ENCODE measurements at places on chromosomes 11 and 22.
A peak's percentile ranks its signal among the peaks of the same experiment; 100 is the strongest.

DNA sequence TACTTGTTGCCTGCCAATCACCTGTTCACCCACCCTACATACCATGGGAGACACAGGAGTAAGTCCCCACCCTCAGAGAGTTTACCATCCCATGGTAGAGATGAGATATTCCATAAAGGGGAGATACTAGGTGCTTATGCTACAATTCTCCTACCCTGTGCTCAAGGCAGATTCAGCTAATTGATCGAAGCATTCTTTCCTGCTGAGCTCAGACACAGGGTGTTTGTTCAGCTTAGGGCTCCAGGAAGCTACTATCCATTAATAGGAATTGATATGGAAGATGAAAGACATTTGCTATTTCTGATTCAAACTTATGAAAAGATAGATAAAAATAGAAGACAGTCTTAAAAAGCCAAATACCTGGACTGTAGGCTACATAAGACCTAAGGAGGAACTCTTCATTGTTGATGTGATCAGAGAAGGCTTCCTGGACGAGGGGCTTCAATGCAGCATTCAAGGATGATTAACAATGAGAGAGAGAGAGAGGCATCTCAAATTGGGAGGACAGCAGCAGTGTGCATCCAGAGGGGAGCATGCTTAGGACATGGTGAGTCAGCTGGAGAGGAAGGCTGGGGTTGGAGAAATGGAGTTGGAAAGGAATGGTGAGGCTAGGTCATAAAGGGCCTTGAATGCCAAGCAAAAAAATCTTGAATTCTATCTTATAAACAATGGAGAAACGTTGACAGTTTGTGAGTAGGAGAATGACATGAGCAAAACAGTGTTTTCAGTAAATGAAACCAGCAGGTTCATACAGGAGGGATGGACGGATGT is 15.0 kb downstream of the SYT13 start:
- no peak for DNase-seq

DNA sequence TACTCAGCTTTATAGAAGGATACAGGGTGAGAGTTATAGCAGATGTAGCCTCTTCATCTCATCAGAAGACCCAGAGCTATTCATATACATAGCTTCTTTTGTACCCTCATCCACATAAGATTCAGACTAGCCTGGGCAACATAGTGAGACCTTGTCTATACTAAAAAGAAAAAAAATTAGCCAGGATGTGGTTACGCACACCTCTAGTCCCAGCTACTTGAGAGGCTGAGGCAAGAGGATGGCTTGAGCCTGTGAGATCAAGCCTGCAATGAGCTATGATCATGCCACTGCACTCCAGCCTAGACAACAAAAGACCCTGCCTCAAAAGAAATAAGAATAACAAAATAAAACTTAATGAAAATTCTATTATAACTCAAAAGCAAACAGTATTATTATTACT is 36.7 kb upstream of the B3GNT6 start:
- DNase-seq, result no peak

DNA sequence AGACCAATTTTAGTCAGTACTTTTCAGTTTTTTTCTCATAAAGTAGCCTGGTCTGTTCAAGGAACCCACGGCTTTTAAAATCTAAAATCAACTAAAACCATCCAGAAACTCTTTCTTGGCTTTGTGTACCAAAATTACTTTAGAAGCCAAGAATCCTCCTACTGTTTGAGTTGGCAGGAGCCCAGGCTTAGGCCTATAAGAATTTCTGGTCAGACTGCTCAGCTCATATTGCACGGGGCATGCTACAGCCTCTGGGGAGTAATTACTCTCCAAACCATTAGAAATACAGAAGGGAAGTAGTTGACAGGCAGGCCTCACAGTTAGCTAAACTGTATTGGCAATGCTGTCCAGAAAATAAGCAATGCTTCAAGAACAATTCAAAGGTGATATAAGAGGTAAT is 1862.9 kb upstream of the RAG2 start:
- DNase-seq, result no peak

- DNase-seq, result no peak
Observed at GRCh38 chr11:119229288-119229672, 23.1 kb downstream of the CBL start.

GRCh38 chr11:128330203-128330602 is 257.2 kb downstream of the ETS1 start:
- no peak for DNase-seq

- no peak for DNase-seq
Observed at GRCh38 chr22:19822301-19823117, 32.2 kb downstream of the GNB1L start.

DNA sequence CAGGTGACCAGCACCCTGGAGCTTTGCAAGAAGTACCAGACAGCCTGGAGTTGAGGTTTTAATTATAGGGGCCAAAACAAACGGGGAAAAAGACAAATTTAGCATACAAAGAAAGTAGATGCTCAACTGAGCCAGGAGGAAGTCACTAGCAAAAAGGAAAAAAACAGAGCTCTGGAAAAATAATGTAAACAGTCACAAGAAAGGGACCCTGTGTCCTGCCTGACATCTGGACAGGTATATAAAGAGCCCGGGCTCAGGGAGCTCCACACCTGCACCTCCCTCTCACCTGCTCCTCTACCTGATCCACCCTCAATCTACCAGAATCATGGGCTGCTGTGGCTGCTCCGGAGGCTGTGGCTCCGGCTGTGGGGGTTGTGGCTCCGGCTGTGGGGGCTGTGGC is at the start of gene KRTAP5-10:
TSS of gene KRTAP5-10 (plus strand) at position 301 of the 400 bp plus-strand sequence. CDS start at position 326, 25 bp downstream.
- DNase-seq, result no peak

DNA sequence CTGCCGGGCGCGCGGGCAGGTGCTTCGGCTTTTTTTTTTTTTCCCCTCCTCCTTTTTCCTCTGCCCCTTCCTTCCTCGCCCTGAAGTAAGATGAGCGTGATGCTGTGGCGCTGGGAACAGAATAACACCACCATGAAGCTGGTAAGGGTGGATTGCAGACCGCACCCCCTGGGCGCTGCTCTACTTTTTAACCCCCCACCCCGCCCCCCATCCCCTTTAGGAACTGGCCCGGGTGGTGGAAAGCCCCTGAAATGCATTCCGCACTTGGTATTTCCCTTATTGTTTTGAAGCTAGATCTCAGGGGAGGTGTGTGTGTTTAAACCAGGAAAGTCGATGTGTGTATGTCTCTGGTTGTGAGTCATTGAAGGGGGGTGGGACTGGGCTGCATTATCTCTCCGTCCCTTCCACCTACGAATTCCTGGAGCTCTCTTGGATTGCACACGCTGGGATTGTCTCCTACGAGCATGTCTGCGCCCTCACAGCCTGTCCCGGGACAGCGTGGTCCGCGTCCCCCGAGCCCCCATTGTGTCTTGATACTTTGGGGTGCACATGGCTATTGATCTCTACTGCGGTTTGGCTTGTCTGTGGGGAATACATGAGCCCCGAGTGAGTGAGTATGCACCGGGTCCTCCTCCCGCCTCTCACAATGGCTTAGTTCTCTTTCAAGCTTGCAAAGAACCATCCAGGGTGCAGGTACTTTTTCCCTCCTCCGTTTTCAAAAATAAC is 64.9 kb downstream of the NAV2 start:
- DNase-seq, result no peak

- DNase-seq, result no peak
Observed at GRCh38 chr11:92268546-92268945, 43.9 kb downstream of the FAT3 start.

DNA sequence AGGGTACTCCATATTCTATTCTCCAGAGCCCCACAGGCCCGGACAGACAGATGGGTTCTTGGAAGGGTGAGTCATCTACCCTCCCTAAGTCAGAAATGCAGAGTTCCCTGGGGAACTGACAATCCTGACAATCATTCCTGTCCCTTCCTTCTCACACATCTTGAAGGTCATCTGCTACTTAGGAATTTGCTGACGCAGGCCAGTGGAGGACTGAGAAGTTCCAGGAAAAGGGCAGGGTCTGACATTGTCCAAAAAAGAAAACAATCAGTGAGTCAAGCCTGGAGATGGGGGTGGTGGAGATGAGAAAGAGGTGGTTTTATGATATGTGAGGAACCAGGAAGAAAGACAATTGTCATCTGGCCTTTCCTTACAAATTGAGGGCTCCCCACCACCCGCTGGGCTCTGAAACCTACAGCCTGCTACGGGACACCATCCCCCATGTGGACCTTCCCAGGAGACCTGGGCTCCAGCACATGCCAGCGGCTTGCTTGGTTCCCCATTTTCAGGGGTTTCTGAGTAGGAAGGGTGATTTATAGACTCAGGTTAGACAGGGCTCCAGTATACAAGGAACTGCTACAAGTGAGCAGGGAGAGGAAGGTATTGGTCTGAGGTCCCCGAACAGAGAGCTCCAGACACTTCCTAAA is 12.9 kb downstream of the CD59 start:
- DNase-seq, result no peak

GRCh38 chr11:75351791-75352587 is 528 bp upstream of the ARRB1 start:
- no peak for DNase-seq

DNA sequence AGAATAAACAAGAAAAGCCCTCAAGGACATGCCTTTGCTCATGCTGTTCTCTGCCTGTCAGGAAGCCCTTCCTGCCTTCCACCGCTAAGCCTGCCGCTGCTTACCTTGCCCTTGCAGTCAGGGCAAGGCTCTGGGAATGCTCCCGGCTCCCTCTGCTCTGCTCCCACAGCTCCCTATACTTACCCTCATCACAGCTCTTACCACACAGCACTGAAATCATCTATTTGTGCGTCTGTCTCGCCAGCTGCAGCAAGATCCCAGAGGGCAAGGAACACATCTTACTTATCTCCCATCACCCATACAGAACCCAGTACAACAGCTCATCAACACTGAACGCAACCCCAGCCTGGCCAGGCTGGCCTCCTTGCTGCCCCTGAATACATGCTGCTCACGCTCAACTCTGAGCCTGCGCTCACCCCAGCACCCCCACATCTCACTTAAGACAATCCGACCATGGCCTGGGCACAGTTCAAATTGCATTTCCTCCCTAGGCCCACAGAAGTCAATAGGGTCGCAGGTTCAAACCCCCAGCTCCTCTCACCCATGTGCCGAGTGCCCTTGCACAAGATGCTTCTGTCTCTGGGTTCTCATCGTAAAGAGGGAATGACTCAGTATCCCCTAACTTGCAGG is 161.8 kb downstream of the IGLL1 start:
- no peak for DNase-seq

DNA sequence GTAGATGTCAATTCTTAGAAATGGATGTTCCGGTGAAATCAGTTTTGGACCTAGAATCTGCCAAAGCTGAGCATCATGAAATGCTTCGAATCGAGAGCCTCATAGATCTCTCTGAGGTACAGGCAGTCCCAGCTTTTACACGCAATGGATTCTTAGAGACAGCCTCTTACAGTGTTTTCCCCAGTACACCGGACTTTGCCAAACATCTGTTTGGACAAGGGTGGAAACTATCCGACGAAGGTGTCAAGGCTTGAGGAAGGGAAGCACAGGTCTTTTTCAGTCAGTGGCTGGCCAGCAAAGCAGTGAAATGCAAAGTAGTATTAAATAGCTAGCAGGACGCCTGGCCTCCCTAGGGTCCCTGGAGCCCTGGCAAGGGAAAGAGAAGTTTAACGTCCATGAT is 4.9 kb downstream of the GRK3 start:
- DNase-seq, result no peak

- no peak for DNase-seq
Observed at GRCh38 chr11:61775106-61775505, 17.3 kb downstream of the TMEM258 start.

GRCh38 chr11:7251836-7252682 is at the start of gene SYT9:
SYT9 (plus strand) TSS chr11:7251904; CDS start chr11:7252187, 283 bp downstream.
- peak; percentile 35 for DNase-seq

GRCh38 chr11:19869946-19870589 is 157.4 kb downstream of the NAV2 start:
- DNase-seq, result no peak

DNA sequence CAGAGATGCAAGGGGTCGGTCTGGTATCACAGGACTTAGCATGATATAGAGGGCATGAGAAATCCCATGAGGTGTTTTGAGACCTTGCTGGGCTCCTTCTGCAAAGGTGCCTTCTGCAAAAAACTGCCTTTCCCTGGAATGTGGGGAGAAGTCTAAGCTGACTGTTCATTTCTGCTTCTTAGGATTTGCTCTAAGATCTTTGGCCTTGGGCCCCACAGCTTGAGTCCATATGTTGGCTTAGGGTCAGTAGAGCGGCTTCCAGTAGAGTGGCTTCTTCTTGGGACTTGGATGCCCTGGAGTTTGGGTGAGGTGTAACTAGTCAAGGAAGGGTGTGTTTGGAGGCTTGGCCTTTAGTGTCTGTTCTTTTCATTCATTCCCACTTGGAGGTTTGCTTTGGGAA is 37.0 kb downstream of the AMPD3 start:
- no peak for DNase-seq

GRCh38 chr11:45872651-45873356 is 12.6 kb upstream of the MAPK8IP1 start:
- DNase-seq, result peak; percentile 71

DNA sequence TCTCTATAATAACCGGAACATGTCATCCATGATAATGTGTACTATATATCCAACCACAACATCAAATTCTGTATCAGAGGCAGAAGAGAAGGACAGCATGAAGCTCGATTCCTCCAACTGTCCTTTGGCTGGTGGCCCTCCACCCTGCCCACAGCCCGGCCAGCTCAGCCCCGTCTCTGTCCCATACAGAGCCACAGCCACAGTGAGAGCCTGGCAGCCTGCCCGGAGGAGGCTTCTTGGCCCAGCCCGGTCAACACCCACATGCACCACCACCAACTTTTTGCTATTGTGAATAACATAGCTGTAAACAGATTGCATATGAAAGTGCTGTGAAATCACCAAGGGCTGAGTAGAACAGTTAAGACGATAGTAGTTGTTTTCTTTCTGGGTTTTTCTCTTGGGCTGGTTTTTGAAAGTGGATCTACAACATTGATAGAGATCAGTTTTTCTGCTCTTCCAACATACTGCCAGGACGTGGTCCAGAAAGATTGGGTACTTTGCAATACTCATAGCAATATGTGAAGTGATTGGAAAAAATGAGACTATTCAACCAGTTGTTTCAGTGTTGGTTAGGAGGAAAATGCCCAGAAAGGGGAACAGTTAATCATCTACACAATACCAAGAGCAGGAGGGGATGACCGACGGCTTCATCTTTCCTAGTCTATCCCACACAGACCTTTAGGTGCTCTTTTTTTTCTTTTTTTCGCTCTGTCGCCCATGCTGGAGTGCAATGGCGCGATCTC is 6.9 kb upstream of the TUBA8 start:
- DNase-seq, result no peak

DNA sequence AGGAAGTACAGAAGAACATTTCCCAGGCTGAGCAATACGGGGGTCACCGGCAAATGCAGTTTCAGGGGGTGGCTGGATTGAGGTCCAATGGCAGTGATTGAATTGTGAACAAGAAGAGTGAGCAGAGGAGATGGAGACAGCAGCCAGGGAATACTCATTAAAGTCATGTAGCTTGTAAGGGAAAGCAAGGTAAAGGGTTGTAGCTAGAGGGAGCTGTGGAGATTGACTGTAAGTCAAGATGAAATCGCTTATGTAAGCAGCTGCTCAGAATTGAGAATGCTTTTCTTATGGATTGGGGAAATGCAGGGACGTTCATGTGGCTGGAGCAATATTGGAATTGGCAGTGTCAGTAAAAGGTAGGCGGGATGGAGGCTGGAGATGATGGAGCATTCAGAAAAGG is 111.4 kb upstream of the TBCEL start:
- DNase-seq, result no peak
